ENCODE measurements at places on chromosomes 11 and 22. TPM values are rescaled to one million over a fixed set of nuclear protein-coding genes. Genes with fewer than 3 reads are reported as not detected.

DNA sequence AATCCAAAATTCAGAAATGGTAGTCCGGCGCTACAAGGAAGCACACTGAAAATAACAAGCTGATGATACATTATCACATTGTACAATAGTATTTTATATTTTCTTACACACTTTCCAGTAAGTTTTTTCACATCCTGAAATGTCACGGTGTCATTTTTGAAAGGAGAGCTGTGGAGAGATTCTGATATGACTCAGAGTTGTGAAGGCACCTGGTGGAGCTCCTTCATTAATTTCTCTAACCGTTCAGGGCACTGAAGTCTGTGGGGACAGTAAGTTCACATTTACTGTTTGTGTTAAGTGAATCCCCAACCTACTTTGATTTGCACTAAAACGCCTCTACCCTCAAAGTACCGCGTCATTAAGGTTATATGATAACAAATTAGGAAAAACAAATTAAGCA, 13.3 kb downstream of the LDHAL6A start:
- no peak for DNase-seq

- no peak for DNase-seq
These were observed 196.5 kb downstream of the FAM76B start for GRCh38 chr11:95593111-95593510.

Gene PGA5
- not detected for total RNA-seq

Gene BRSK2
- 0.06 TPM for total RNA-seq

DNA sequence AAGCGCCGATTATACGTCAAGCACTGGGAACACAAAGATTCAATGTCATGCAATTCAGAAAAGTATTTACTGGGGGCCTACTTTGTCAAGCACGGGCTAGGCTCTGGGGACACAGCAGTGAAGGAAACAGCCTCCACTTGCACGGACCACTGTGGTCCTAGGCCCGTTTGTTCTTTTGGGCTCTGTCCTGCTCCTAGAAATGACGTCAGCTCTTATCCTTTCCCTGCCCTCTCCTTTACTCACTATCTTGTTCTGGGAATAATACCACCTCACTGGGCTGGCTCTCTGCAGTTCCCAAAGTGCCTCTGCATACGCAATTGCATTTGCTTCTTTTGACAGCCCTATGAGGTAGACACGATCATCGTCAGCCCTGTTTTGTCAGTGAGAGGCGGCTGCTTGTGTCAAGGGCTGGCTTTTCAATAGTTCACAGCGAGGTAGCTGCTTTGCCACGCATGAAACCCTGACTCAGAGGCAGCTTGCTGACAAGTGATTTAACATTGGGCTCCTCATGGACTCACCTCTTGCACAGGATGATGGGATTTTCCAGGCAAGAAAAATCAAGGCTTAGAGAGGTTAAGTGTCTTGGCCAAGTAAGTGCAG, 22.9 kb upstream of the IGSF22 start:
- no peak for DNase-seq

GRCh38 chr22:44116755-44117684, 63.7 kb upstream of the PARVG start:
- no peak for DNase-seq

Gene CRACR2B
- not detected for total RNA-seq

DNA sequence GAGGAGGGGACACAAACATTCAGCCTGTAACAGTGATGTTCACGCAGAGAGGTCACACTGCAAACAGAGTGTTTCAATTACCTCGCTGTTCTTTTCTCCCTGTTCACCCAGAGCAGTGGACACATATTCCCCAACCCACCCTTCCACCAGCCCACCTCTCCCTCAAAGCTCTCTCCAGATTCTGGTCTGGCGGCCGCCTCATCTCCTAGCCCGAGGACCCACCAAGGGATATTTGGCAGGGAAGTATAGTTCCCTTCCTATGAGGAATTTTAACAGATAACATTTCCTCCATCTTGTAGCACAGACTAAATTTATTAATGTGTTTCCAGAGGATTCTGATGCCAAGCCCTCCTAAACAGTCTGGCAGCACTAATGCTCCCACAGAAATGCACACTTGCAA, 111.0 kb upstream of the LMO1 start:
- DNase-seq, result no peak

- DNase-seq, result no peak
These were observed 57.9 kb upstream of the PHF21B start for GRCh38 chr22:45067731-45068130.

Gene HOATZ
- total RNA-seq, result not detected

DNA sequence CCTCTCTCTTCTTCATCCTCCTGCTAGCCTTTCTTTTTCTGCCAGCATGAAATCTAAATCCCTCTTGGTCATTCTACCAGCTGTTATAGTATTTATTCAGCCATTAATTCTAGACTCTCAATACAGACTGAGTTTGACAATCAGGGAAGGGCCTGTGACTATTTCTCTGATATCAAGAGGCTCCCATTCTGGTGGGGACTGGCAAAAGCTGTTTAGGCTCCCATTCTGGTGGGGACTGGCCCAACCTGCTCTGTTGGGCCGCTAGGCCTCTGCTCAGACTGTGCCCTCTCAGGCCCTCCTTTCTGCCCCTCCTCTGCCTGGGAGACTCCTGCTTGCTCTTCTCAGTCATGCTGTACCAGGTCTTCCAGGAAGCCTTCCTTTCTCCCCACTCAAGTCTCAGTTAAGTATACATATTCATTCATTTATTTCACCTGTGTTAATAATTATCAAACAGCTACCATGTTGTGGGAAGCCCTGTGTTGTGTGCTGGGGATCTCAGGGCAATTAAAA, 323.7 kb upstream of the NARS2 start:
- DNase-seq, result no peak

DNA sequence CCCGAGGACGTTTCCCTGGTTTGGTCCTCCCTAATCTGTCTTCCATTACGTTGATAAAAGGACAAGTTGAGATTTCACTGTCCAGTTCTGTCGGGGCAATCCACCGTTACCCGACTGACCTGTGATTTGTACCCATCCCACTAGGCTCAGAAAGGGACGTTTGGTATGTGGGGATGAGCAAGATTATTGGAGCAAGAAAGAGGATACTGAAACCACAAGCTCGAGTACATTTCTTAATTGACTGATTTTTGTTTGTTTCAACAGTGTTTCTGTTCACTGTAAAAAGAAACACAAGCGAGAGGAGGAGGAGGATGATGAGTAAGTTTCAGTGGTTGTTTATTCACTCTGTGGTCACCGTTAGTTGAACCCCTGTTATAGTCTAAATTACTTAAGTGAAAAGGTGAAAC, 969 bp downstream of the CCDC117 start:
- peak; percentile 90 for DNase-seq

Gene YPEL4
- total RNA-seq, result not detected

DNA sequence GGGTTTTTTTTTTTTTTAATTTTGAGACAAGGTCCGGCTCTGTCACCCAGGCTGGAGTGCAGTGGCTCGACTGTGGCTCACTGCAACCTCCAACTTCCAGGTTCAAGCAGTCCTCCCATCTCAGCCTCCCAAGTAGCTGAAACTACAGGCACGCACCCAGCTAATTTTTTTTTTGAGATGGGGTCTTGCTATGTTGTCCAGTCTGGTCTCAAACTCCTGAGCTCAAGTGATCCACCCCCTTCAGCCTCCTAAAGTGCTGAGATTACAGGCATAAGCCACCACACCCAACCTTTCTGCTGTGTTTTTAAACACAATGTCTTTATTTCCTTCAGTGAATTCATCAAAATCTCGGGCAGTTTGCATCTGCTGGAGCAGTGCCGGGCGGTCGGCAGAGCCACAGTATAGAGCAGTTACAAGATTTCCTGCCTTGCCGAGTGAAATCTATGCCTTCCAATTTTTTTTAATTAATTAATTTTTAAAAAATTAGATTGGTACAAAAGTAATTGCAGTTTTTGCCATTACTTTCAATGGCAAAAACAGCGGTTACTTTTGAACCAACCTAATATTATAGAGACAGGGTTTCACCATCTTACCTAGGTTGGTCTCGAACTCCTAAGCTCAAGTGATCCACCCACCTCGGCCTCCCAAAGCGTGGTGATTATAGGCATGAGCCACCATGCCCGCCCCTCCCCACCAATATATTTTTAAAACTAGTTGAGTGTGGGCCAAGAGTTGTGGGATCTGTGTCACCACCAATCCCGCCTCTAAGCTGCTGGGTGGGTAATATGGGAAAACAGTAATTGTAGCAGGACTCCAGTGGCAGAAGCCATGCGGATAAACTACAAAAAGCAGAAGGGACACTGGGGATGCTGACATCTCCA, 2.7 kb upstream of the ACY3 start:
- no peak for DNase-seq

DNA sequence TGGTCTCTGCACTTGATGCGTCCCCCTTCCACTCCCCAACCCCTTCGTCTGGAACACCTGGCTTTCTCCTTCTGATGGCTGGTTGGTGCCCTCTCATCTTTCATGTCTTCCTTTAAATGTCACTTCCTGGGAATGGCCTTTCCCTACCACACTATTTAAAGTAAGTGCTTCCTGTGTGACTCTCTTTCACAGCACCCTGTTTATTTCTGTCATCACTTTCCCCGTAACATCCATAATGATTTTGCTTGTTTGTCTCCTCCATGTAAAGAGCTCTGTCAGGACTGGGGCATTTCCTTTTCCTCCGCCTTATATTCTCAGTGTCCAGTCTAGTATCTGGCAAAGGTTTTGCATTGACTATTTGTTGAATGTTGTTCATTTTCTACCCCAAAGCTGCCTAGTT, 143.0 kb downstream of the DBX1 start:
- DNase-seq, result no peak

Gene PDHX
- 58.2 TPM for total RNA-seq

GRCh38 chr22:25054943-25055511, 102.5 kb downstream of the KIAA1671 start:
- no peak for DNase-seq

- peak; percentile 89 for DNase-seq
These were observed 12.7 kb downstream of the GTPBP1 start for GRCh38 chr22:38718414-38718813.

DNA sequence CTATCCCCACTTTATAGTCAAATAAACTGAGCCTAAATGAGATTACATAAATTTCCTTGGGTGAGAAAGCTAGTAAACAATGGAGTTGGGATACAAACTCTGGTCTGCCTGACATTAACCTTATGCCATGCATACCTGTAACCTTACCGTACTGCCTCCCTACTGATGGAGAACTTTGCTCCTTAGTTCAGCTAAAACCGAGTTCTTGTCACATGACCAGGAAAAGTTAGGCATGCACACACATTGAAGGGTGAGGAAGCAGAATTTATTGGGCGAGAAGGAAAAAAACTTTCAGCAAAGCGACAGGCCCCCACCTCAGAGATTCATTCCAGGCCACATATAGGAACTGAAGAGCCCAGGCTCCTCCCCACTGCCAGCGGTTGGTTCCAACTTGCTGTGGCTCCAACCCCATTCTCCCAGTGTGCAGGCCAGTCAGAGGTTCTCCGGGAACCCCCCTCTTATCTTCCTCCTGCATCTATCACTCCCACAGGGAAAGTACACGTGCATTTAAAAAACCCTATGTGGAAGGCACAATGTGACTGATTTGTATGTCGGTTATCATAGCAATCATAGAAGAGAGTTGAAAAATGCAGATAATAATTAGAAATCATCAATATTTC, 3.2 kb upstream of the PIWIL4 start:
- no peak for DNase-seq

Gene MS4A7
- total RNA-seq, result not detected

- DNase-seq, result no peak
These were observed 340.3 kb upstream of the DDI1 start for GRCh38 chr11:103696123-103696522.

Gene GGTLC2
- not detected for total RNA-seq

Gene TRIM48
- not detected for total RNA-seq

GRCh38 chr22:38067028-38067415, 9.8 kb downstream of the PICK1 start:
- DNase-seq, result no peak

Measured in SJSA1 (cell line).